ENCODE measurements at places on chromosomes 2 and 18. TPM values are rescaled to one million over a fixed set of nuclear protein-coding genes. Genes with fewer than 3 reads are reported as not detected.

DNA sequence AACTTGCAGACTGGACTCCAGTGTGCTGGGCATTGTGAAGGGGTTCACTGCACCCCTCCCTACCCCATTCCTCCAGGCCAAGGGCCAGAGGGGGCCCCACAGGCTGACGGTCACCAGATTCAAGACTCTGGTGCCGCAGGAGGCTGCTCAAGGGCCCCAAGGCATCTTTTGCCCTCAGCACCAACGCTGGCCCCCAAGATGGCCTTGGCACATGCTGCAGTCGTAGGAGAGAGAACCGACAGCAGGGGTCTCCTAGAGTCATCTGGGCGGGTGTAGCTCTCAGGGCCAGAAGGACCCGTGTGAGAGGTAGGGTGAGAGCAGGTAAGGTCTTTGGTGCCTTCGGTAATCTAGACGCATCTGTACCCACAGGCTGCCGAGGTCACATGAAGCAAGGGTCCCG is 18.7 kb upstream of the ODC1 start:
- DNase-seq: no peak

EVX2 gene
- polyA plus RNA-seq: not detected

DNA sequence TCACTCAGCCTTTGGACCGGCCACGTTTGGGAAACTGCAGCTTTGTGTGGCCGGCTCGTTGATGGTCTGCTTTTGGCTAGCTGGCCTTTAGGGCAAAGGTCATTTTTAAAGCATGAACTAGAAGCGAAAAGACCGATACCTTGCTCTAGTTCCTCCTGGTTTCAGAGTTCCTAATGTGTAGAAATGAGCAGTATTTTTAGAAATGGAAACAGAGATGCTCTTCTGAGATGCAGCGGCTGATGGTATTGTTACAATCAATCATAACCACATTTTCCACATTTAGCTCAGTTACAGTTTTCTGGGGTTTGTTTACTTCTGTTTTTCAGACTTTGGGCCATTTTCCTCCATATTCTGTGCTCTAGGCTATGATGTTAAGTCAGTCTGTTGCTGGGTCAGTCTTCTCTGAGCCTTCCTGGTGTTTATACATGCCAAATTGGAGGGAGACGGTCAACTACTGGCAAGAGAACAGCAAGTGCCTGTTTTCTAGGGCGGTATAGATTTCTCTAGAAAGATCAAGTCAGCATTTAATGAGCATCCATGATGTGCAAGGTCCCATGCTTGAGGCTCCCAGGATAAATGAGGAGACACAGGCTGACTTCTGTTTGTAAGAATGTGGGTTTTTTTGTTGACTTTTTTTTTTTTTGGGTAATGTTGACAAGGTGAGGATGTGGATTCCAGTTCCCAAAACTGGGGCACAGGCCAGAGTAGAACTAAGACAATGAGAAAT is 28.0 kb downstream of the RNF144A start:
- DNase-seq: no peak

DNA sequence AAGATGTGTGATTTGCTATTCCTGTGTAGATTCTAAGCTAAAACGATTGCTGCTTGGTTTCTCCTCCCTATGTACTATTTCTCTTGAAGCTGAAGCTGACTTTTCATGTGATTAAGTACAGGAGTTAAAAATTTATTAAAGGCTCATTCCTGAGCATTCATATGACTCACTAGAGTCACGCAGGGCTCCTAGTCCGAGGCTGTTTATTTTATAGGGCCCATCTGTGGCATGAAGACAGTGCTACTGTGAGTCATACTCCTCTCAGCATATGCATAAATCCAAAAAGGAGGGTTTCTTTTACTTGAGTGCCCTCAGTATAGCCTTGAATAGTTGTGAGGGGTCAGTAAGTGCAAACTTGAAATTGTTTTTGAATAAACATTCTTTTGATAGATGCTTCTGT is 378.8 kb downstream of the PTPRM start:
- no peak for DNase-seq

INPP1 gene
- 16.4 TPM for polyA plus RNA-seq

DNA sequence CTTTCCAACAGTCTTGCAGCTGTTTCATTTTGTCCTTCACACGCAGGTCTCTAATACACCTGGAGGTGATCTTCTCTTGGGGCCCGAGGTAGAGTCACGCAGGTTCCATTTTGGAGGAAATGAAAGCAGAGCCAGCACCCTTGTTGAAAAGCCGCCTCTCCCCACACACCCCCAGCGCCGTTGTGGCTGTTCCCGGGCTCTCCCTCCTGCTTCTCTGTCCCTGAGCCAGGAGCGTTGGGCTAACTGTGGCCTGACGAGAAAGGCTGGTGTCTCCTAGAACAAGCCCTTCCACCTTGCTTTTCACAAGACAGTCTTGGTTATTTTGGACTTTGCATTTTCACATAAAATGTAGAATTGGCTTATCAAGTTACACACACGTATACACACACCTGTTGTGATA is 16.3 kb downstream of the SNED1 start:
- DNase-seq: no peak

DNA sequence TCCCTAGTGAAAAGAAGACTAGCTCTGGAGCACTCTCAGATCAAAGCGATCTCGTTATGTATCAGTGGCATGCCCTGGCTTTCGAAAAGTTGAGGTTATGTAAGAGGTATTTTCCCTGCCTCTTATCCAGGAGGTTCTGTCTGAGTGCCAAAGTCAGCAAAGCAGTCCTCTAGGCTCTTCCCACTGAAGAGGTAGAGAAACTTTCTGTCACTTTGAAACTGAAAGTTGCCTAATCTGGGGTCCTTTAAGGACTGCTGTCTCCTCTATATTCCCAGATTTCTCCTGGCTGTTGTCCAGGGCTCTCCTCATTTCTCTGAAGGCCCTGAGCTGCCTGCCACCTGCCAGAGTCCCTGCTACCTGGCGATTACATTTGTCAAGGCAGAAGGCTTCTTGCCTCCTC is 96.3 kb downstream of the B3GNT2 start:
- no peak for DNase-seq

GRCh38 chr2:60549238-60549927 is 4.1 kb downstream of the BCL11A start:
- no peak for DNase-seq

DNA sequence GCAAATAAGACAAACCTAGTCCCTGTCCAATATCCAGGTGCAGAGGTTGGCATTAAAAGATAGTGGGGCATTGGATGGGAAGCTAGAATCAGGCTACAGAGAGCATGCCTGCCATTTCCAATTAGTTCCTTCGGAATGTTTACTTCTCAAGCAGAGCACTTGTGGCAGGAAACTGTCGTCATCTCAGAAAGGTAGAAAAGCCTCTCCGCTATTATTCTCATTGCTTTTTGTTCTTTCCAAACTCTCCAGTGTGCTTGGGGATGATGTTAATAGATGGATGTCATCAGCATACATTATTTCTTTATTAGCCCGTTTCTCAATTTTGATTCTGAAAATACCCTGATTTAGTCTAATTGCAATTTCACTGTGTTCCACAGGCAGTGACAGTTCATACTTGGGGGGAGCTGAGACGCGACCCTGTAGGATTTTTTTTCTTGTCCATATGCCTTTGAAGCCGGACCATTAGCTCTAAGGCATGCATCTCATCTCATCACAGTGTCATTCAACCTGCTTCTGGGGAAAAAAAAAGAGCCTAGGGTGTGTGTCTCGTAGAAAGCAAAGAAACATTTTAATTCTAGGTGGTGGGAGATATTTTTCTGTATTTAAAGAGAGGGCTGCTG is 7.7 kb downstream of the ASB18 start:
- no peak for DNase-seq

CNGA3 gene
- polyA plus RNA-seq: 0.57 TPM

SULT1C4 gene
- polyA plus RNA-seq: 17.3 TPM

DNA sequence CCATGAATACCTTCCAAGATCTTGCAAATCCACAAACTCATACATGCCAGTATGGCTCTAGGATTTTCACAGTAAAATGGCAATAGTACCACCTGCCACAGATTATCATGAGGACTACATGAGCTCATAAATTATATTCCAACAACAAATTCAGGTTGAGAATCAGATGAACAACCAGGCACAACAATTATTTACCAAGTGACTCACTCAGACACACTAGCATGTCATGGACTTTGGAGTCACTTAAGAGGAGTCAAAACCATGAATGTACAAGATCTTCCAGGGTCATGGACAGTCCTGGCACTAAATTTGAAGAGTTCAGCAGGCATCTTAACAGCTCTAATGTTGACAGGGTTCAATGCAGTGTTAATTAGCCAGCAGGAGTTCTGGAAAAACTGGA is 34.4 kb upstream of the BZW1 start:
- DNase-seq: no peak

Data from hindlimb muscle (tissue), 1 donor.